Fibroblast of skin of back (primary cell): ENCODE measurements at places on chromosomes 1 and 21.
A peak's percentile ranks its signal among the peaks of the same experiment; 100 is the strongest.

- DNase-seq = no peak
Observed at GRCh38 chr21:33264561-33264960, 1.6 kb upstream of the IL10RB start.

DNA sequence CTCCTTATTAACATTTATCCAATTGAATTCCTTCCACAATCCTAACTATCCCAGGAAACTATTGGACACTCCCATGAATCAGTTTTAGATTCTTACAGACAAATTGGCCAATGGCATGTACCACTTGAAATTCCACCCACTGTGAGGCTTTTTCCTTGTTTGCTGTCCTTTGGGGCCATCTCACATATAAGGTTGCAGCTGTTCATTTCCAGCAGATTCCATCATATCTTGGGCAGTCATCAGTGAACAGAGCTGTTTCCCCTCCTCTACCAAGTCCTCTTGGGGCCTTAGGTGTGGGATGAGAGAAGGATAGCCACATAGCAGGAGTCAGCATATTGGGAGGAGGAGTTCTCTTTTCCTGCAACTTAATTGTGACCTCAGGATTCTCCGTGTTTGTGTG, 109.1 kb downstream of the HHAT start:
- DNase-seq = peak; percentile 47

- DNase-seq = no peak
Observed at GRCh38 chr1:8344893-8345507, 27.1 kb downstream of the SLC45A1 start.

DNA sequence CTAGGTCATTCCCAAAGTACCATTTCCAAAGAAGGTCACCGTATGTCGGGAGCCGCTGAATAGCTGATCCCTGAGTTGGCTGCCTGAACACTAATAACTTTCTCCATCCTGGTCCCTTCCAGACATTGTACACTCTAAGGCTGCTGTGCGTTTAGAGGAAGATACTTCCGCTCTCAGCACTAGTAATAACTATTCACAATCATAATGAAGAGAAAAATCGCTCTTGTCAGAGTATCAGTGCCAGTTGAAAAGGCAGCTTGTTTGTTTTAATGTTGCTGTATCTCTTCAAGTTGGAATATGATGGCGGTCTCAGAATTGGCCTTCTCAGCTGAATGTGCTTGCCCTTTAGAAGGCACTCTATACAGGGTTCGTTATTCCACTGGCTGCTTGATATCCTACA, 43.5 kb downstream of the TGFB2 start:
- no peak for DNase-seq

GRCh38 chr21:45939521-45940045, 42.0 kb upstream of the COL6A1 start:
- no peak for DNase-seq

- no peak for DNase-seq
Observed at GRCh38 chr1:4171480-4172450, 271.7 kb upstream of the C1orf174 start.

- DNase-seq = no peak
Observed at GRCh38 chr1:157646144-157646543, 48.3 kb upstream of the FCRL4 start.

DNA sequence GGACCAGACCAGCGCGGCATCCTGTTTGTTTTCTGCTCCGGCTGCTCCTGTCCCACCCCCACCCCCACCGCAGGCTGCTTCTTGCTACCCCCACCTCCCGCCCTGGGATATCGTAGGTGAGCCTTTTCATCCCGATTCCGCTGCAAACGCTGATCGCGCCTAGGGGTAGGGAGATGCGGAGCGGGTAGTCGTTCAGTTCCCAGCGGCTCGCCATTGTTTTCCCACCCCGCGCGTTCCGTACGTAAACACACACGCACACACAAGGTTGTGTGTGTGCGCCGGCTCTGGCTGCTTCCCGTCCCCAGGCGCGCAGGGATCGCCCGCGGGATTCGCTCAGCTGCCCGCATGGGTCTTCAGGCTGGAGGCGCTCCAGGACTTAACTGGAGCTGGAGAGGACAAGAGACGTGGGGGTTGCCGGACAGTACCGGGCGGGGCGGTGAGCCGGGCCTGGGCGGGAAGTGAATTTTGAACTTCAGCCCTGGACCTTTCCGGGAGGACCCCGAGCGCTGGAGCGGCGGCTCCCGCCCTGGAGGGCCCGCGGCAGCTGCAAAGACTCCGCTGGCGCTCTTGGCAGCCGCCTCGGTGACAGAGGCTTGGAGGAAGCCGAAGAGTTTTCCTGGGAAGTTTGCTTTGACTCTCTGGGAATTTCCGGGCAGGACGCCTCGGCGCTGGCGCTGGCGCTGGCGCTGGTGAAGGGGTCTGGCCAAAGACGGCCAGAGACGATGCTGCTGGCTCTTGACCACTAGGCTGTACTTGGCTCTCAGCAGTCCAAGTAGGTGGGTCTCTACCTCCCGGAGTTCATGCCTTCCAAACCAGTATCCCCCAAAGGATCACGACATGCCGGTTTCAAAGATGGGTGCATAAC, 1.6 kb downstream of the SOX13 start:
- peak; percentile 58 for DNase-seq

DNA sequence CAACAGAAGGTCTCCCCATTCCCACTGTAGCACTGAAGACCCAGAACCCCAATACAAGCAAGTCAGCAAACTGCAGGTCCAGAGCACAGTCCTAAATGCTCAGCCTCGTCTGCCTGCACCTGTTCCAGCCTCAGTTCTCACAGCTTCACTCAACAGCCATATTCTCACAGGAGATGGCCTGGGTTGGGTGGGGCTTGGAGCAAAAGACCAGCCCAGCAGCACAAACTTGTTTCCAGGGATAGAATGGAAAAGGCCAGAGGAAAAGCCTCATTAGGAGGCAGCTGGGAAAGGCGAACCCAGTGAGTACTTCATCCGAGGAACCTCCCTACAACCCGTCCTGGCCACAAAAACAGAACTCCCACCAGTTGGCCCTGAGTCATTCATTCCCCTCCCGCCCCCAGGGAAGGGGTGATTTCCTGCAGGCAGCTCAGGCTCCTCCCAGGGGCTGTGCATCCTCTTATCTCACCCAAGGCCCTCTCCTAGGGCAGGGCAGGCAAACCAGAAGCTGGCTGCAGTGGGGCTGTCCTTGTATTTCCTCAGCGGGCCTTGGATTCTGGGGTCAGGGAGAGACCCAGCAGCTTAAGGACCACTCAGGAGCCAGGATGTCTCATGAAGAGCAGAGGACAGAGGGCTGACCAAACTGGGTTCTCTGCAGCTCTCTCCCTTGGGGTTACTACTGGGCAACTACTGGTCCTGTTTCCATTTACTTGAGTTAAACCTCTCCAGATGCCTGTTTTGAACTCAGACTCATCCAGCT, 7.4 kb upstream of the MPL start:
- DNase-seq = peak; percentile 92

DNA sequence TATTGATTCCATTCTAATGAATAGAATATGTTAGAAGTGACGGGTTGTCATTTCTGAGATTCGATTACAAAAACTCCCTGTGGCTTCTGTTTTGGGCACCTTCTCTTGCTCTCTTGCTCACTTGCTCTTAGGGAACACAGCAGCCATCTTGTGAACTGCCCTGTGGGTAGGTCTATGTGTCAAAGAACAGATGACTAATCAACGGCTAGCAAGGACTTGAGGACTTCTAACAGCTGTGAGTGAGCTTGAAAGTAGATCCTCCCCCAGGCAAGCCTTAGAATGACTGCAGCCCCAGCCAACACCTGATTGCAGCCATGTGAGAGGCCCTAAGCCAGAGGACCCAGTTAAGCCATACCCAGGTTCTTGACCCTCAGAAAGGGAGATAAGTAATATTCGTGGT, 49.3 kb downstream of the AZIN2 start:
- DNase-seq = no peak

- DNase-seq = no peak
Observed at GRCh38 chr21:44579833-44580144, 615 bp downstream of the KRTAP10-5 start.

DNA sequence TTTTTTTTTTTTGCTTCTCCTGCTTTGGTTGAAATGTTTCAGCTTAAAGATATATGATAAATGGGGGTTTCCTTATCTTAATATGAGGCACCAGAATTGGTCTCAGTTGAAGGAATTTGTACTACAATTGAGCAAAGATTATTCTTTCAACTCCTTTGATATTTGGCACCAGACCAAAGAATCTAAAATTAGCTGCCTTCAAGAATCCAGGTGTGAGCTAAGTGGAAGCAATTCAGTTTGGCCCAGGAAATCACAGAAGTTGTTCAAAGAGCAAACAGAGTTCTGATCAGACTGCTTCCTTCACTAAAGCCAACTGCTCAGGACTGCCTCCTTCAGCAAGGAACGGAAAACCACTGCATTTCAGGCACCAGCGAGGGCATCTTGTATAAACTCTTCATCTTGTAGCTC, 68.3 kb upstream of the BCAR3 start:
- DNase-seq = no peak

GRCh38 chr1:19892129-19892528, 9.9 kb downstream of the OTUD3 start:
- DNase-seq = no peak

DNA sequence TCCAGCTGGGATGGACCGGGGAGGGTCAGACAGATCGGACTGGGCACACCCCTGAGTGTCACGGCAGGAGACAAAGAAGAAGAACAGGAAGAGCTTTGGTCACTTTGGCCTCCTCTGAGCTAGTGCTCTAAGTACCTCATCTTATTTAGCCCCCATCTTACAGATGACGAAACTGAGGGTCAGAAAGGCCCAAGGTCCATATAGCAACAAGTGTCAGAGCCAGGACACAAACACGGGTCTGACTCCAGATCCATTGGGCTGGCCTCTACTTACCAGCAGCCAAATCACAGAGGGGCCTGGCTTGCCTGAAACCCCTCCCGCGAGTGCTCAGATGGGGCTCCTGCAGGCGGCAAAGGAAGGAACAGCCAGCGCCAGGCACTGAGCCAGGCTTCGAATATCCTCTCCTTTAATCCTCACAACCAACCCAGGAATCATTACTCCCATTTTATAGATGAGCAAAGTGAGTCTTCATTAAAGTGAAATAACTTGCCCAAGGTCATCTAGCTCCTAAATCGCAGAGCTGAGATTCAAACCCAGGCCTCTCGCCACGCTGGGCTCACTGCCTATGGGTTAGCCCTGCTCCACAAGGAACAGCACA, 25.7 kb upstream of the SELENON start:
- no peak for DNase-seq

DNA sequence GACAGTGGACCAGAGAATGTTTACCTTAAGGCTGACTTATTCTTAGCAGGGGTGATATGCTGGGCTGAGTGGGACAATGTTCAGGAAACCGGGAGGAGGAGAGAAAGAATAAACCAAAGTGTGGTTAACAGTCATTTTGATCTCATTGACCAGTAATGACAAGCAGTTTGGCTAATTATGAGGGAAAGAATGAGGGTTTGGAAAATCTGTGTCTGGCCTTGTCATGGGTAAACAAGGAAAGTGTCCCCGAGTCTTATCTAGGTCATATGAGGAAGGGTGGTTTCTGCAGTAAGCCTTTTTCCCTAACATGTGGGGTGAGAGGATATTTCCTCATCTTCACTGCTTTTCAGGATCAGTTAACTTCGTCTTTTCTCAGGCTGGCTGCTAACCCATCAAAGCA, 155.0 kb downstream of the TPR start:
- peak; percentile 51 for DNase-seq

DNA sequence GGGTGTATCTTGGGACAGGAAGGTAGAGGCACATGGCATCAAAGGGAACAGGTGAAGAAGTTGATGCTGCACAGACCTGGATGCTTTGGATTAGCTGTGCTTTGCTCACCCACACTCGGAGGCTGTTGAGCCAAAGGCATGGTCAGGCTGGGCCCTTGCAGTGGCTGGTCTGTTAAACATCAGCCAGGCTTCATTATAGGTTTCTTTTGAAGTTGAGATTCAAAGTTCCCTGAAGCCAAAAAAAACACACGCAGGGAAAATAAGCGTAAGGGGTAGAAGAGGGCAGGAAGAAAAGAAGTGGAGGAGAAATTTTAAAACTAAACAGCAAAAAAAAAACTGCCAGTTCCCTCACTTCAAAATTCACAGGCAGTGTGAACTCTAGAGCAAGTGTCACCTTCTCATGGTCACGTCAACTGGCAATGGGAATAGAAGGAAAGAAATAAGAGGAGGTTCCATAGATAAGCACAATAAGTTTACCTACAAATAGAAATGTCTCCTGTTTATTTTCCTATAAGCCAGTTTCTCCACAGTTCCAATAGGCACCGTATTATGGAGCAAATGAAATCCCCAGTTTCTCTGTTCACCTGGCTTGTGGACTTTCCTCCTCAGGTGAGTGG, 139.5 kb downstream of the PAPPA2 start:
- DNase-seq = no peak

DNA sequence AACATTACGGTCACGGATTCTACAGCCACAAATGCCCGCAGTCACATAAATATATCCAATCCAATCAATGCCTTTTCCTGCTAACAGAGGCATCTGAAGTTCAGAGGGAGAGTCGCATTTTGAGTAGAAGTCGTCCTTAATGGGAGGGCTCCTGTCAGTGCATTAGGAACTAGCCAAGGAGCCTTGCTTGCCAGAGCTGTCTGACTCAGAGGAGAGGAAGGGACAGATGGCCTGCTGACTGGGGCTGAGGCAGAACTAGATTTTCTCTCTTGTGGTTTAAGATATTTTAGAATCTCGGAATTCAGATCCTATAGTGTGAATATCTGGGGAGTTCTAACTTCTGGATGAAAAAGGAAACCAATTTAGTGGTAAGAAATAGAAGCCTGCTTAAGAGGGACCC, 10.6 kb downstream of the XKR8 start:
- DNase-seq = peak; percentile 82

GRCh38 chr1:46784666-46785065, 14.2 kb upstream of the CYP4B1 start:
- no peak for DNase-seq

DNA sequence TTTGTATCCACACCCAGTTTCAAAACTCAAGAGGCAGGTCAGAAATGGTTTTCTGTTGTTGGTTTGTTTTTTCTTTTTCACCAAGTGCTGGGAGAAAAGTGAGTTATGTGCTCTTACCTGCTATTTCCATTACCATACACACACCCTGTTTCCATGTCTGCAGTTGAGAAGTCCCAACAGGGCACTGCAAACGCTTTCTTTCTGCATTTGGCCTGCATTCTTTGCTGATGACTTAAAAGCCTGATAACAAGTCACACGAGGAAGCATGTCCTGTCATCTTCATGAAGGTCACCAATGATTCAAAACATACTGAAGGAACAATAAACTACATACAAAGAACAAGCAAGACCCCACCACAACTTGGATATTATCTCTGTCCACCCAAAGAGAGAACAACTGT, 24.8 kb upstream of the KCNE1 start:
- DNase-seq = peak; percentile 81

GRCh38 chr21:36859744-36860501, 106.5 kb downstream of the HLCS start:
- peak; percentile 74 for DNase-seq

GRCh38 chr21:35635261-35635660, 425.1 kb downstream of the SETD4 start:
- DNase-seq = peak; percentile 98

DNA sequence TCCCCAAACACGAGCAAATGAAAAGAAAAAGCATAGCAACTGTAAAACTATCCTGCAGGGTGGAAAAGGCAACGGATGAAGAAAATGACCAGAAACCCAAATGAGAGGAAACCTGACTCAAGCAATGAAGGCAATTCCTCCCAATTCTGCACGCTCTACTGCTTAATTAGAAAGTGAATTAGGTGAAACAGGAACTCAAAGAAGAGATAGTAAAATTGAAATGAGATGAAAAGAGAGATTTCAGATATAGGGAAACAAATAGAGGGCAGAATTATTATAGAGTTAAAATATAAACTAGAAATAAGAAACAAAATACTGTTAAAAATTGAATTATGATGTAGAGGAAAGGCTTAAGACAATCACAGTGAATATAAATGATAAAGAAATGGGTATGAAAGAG, 27.5 kb upstream of the ITPKB start:
- DNase-seq = no peak
